ENCODE measurements at places on chromosomes 7 and 10.

GRCh38 chr7:139915864-139916716 lies 87.0 kb downstream of the TBXAS1 start:
- DNase-seq = peak; percentile 67

DNA sequence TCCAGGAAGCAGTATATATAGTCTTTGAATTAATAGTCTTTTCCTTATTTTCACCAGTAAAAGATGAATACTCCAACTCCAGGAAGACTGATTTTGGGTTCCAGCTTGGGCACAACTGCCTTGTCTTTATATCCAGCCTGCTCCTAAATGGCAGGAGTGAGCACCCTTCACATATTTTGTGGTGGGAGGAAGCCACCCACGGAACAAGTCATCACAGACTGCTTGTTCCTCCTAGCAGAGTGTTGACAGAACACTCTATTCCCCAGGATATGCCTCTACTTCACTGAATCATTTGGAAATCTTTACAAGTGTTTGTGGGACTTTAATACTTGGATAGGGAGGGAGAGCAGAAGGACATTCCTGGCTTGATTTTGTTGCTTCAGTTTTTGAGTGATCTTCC lies 31.7 kb downstream of the ITPRID1 start:
- no peak for DNase-seq

DNA sequence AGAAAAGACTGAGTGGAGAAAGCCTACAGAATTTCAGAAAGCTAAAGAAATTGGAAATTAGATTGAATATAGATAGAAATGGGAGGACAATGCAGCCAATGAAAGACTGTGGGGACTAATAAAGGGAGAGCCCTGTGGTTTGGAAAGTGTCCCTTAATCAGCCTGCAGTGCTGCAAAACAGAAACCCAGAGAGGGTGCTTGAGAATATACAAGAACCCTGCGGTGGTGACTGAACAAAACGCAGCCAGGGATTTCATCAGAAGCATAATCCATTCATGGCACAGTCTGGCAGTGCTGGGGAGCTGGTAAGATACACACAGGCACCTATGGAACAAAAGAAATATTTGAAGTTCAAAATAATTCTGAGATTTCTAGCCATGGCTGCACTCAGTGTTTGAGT lies 19.1 kb downstream of the CEP41 start:
- DNase-seq = no peak

GRCh38 chr10:103618575-103619423 lies 125.3 kb downstream of the NEURL1 start:
- DNase-seq = no peak

GRCh38 chr10:110681023-110681681 lies 37.0 kb downstream of the RBM20 start:
- DNase-seq = peak; percentile 30

GRCh38 chr7:133947458-133948254 lies 179.5 kb upstream of the LRGUK start:
- DNase-seq = no peak

DNA sequence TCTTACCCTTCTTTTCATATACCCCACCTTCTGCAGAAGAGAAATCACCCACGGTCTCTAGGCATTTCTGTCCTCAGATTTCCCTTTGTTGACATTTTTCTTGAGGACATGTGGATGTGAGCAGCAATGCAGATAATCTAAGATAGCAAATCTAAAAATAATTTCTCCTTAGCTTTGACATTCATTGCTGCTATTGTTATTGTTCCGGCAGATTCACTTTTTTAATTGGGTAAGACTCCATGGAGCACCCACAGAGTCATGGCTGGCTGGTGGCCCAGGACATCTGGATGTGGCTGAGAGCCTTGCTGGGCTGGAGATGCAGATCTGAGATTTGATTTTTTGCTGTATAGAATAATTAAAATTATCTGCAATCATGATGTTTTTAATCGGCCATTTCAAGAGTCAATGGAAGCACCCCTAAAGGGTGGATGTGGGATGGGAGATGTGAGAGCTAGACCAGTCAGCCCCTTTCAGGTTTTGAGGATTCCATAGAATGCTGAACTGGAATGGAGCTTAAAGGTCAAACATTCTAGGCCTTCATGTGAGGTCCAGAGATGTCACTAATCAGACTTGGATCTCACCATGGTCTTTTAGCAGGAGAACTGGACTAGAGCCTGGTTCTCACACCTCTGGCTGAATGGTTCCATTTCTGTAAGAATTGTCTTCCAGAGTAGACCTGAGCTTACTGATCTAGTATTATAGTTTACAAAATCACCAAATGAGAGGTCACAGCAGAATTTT lies 37.5 kb downstream of the TAS2R41 start:
- no peak for DNase-seq

DNA sequence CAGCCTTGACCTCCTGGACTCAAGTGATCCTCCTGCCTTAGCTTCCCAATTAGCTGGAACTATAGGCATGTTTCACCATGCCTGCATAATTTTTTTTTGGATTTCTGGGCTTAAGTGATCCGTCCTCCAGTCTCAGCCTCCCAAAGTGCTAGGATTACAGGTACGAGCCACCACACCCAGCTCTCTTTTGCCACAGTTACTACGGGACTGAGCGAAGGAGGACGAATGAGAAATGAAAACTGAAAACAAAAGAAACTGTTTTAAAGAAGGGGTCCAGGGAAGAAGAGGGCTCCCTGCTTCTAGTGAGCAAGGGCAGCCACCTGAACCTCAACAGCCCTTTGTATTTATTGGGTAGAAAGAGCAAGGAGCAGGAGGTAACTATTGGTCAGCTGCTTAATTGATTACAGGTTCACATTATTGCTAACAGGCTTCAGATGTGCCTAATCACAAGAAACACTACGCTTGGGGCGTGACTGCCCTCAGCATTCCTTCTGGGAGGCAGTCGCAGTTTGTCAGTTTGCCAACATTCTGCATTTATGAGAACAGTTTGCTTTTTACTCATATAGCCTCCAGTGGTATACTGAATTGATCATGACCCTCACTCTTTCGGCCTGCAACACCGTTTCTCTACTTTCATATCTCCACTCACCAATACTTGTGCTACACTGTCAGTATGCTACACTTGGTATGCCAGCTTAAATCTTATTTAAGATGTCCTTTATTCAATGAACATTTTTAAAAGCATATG lies 676.8 kb downstream of the DNAJB9 start:
- DNase-seq = no peak

GRCh38 chr7:29861884-29862283 lies 55.6 kb downstream of the WIPF3 start:
- no peak for DNase-seq

GRCh38 chr7:129948877-129949291 lies 3.9 kb downstream of the UBE2H start:
- DNase-seq = peak; percentile 71

- peak; percentile 17 for DNase-seq
Measured at GRCh38 chr10:132684164-132684891, 101.6 kb downstream of the NKX6-2 start.

DNA sequence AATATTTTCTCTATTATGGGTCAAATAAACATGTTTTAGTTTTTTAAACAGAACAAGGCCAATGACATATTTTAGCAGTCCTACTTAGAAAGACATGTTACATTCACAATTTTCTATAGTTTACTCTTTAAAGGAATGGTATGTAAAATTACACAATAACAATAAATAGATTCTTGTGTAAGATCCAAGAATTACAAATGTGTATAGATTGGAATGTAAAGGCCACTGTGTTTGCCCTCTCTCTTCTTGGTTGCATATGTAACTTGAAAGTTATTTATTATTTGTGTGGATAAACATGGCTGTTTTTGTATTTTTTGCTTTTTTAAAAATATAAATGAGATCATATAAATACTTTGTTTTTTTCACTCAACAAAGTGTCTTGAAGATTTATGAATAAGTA lies 979.3 kb upstream of the CELF2 start:
- DNase-seq = no peak

GRCh38 chr7:69982197-69982596 lies 383.9 kb downstream of the AUTS2 start:
- no peak for DNase-seq

- DNase-seq = no peak
Measured at GRCh38 chr10:132111871-132112341, 46.2 kb downstream of the JAKMIP3 start.

DNA sequence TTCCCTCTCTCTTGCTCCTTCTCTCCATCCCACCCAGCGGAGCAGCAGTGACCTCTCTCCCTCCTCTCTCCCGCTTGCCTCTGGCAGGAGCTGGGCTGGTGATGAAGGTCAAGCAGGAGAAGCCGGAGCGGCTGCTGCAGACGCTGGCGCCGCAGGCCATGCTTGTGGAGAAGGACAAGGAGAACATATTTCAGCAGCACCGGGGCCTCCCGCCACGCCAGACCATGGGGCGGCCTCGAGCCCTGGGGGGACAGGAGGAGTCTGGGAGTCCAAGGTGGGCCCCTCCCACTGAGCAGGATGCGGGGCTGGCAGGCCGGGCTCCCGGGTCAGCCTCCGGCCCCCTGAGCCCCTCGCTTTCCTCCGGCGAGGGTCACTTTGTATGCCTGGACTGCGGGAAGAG lies 17.3 kb downstream of the ZNF775 start:
- no peak for DNase-seq
